ENCODE measurements at places on chromosomes 1 and 21.

DNA sequence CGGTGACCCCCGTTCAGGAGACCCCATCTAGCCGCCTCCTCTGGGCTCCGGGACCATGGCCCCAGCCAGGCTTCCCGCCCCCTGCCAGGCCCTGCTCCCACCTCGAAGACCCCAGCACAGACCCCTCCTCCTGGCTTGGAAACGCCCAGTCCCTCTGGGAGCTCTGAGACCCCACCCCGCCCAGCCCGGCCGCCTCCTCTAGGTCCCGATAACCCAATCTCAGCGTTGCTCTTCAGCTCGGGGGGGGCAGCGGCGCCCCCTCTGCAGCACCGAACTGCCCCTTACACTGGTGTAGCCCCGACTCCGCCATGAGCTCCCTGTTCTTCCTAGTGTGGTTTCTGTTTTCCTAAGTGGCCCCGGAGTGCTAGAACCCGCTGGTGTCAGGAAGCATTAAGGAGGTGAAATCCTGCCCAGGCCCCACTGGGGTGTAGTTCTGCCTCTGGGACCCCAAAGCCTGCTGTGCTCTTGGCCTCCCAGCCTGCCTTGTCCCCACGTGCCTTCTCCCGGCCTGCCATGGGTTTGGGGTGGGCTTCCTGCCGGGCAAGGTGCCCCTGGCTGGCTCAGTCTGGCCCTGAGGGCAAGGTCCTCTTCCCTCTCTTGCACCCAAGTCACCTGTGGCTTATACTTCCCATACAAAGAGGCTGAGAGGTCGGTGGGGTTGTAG, 10.7 kb upstream of the MMEL1 start:
- no peak for DNase-seq

- no peak for DNase-seq
These were observed 10.1 kb downstream of the TRIM46 start for GRCh38 chr1:155183775-155184221.

GRCh38 chr21:36379251-36379650, 5.9 kb upstream of the CHAF1B start:
- DNase-seq, result no peak

DNA sequence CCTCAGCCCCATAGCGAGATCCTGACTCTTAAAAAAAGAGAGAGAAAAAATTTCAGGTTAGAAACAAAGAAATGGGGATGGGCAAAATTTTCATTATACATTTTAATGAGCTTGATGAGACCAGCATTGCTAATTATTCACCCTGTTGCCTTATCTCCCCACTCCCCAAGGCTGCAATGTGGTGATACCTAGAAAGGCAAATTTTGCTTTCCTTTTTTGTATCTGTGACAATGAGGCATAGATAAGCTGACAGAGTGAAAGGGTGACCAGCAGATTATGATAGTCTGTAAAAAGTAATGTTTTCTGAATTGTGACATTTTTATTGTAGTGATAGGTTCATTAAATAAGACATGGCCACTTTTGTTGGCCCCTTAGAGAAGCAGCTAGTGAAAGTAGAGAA, 12.9 kb downstream of the SRRM1 start:
- no peak for DNase-seq

DNA sequence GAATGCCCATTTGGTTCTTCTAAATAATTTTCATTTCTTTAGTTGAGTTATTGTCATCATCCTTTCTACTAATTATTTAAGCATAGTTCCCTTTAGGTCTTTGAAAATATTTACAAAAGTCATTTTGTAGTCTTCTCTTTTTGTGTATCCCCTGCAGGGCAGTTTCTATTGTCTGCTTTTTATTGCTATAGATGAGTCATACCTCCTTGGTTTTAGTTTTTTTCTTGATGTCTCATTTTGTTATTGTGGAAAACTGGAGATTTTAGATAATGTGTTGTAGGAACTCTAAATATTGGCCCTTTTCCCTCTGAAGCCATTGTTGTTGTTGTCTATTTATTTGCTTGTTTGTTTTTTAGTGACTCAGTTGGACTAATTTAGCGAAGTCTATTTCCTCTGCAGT, 387.9 kb downstream of the NUF2 start:
- no peak for DNase-seq

- DNase-seq, result no peak
These were observed 113.4 kb upstream of the RAVER2 start for GRCh38 chr1:64631346-64632034.

DNA sequence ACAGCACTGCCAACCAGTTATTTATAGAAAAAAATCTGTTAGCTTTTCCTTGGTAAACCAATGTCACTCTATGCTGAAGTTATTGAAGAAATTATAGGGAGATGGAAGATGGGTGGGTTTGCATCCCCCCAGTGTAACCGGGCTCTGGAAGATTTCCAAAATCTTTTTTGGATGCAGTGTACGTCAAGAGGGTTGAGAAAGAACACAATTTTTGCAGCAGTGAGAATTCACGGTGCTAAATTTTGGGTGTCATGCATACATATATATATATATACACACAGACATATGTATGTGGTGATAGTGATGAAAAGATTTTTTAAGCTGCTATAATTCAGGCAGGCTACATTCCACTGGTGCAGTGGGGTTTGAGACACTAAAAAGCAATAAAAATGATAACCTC, 91.4 kb upstream of the MAGI3 start:
- no peak for DNase-seq

DNA sequence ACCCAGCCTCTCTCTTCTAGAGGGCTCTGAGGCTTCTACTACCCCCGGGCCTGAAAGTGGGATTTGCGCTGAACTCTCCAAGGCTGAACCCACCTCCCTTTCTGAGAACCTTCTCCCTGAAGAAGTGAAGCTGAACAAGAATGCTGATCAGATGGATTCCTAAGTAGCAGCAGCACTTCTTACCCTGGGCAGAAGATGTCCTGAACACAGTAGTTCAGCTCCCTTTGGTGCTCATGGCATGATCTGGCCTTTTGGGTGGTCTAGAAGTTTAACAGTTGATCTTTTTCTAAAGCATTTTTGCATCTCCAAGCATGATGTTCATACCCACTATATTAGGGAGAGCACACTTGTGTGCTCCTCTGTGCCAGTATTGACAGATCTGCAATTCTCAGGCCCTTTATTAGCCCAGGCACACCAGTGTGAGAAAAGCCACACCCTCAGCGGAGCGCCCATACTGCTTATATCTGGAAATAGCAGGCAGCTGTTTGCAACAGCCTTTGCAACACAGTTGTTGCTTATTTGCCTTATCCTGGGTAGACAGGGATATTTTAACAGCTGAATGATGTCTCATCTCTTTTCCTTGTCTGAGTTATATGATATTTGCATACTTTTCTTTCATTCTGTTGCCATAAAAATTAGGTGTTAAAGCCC, 34.2 kb downstream of the CNN3 start:
- no peak for DNase-seq

- DNase-seq, result no peak
These were observed 21.7 kb upstream of the LRRC47 start for GRCh38 chr1:3817821-3818597.

GRCh38 chr1:149978547-149979023, 31.9 kb downstream of the OTUD7B start:
- no peak for DNase-seq

- no peak for DNase-seq
These were observed 22.8 kb upstream of the EFNA1 start for GRCh38 chr1:155104605-155105534.

DNA sequence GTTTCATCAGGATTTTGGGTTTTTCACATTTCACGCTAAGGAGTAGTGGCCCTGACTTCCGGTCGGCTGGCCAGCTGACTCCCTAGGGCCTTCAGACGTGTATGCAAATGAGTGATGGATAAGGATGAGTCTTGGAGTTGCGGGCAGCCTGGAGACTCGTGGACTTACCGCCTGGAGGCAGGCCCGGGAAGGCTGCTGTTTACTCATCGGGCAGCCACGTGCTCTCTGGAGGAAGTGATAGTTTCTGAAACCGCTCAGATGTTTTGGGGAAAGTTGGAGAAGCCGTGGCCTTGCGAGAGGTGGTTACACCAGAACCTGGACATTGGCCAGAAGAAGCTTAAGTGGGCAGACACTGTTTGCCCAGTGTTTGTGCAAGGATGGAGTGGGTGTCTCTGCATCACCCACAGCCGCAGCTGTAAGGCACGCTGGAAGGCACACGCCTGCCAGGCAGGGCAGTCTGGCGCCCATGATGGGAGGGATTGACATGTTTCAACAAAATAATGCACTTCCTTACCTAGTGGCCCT, 23.1 kb upstream of the TNFRSF1B start:
- DNase-seq, result peak; percentile 97

DNA sequence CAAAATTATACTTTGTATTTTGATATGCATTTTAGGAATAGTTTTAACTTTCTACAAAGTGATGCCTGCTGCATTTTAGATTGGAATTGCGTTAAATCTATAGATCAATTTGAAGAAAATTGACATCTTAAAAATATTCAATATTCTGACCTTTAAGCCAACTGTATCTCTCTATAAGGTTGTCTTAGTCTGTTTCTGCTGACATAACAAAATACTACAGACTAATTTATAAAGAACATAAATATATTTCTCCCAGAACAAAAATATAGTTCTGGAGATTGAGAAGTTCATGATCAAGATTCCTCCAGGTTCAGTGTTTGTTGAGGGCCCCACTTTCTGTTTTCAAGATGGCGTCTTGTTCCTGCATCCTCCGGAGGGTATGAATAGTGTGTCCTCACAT, 73.6 kb upstream of the NEGR1 start:
- DNase-seq, result no peak

GRCh38 chr1:60055336-60055735, 18.2 kb downstream of the C1orf87 start:
- DNase-seq, result no peak

DNA sequence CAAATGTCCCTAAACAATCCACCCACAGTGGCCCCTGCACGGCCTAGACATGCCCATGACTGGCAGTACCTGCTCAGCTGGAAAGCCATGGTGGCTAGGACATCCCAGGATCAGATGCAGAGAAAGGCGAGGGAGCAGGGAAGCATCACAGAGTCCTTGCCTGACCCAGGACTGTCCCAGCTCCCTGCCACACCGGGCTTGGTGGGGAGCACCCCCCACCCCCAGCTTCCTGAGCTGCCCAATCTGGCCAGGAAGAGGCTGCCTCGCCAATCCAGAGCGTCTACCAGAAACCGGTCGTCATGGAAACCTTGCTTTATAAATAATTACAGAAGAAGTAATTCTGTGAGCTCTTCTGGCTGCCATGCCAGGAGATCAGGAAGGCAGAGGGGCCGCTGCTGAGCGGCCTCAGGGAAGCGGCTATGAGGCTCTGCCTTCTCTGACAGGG, 34.8 kb downstream of the ACOT7 start:
- DNase-seq, result no peak

DNA sequence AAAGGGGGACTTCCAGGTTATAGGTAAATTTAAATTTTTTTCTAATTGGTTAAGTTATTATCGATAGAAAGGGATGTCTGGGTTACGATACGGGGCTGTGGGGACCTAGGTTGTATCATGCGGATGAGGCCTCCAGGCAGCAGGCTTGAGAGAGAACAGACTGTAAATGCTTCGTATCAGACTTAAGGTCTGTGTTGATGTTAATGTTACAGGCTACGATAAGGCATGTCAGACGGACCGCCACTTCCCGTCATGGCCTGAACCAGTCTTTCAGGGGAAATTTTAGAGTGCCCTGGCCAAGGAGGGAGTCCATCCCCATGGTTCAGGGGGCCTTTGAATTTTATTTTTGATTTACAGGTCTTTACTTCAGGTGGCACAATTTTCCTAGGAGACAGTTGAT, 16.7 kb downstream of the ABCG1 start:
- DNase-seq, result no peak

- no peak for DNase-seq
These were observed 444.9 kb upstream of the PKN2 start for GRCh38 chr1:88239205-88239604.

- DNase-seq, result no peak
These were observed 24.1 kb downstream of the EPHA2 start for GRCh38 chr1:16131636-16132324.

- no peak for DNase-seq
These were observed 63.8 kb upstream of the PRRC2C start for GRCh38 chr1:171421413-171422020.

DNA sequence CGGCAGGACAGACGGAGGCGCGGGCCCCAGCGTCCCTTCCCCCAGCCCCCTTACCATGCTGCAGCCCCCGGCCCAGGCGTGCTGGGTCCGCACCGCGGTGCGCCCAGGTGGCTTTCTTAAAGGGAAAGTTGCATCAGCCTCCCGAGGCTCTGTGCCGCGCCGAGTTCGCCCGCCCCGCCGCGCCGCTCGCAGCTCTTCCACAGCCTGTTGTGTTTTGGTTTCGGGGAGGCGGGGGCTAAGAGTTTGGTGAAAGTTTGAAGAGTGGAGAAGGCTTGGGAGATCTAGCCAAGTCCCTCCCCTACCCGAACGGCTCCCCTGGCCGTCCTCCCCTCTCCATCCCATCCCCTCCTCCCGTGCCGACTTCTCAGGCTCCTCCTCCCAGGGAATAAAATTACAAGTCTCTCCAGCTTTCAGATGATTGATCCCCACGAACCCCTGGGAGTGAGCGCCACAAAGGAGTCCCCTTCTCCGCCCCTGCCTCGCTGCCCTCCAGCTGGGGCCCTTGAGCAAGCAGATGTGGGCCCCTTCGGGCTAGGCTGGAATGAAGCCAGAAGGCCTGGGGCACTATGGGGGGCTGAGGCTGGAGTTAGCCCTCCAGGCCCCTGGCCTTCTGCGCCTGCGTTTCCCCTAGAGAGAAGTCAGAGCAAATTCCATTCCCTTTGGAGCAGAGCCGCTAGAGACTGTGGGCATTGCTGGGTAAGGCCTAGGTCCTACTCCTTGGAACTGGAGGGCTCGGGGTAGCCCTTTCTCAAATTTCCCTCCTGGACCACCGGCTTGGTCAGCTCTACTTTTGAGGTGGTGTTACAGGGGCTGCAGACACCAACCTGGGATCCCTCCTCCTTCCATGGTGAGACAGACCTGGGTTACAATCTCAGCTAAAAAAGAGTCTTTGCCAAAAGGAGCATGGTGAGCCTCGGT, at the start of gene SLC6A9:
TSS of gene SLC6A9 (minus strand) at position 211 of the 918 bp plus-strand sequence. CDS start 7,185 bp downstream, outside the sequence.
- no peak for DNase-seq

GRCh38 chr21:33401630-33401992, 1.6 kb upstream of the IFNGR2 start:
- no peak for DNase-seq

- DNase-seq, result no peak
These were observed 7.1 kb upstream of the PRCC start for GRCh38 chr1:156760092-156760795.

DNA sequence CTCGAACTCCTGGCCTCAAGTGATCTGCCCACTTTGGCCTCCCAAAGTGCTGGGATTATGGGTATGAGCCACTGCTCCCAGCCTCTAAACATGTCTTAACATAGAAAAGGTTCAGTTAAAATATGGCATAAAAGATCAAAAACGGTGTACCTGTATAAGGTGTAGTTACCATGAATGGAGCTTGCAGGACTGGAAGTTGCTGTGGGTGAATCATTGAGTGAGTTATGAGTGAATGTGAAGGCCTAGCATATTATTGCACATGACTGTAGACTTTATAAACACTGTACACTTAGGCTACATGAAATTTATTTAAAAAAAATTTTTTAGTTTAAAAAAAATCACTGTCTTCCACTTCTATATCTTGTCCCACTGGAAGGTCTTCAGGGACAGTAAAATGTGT, 15.7 kb downstream of the ABCD3 start:
- no peak for DNase-seq

GRCh38 chr1:109624201-109625010, 4.8 kb downstream of the AMPD2 start:
- no peak for DNase-seq

- DNase-seq, result no peak
These were observed 5.5 kb upstream of the PPIE start for GRCh38 chr1:39733161-39733560.

- DNase-seq, result no peak
These were observed 2.8 kb upstream of the RGS5 start for GRCh38 chr1:163205513-163205912.
